Stimulated activated naive CD4-positive, alpha-beta T cell (primary cell): ENCODE measurements at places on chromosomes 4 and X.

- DNase-seq: no peak
Measured at GRCh38 chr4:73912191-73912590, 43.0 kb downstream of the CXCL1 start.

- DNase-seq: no peak
Measured at GRCh38 chrX:48702032-48702431, 5.5 kb downstream of the SUV39H1 start.

DNA sequence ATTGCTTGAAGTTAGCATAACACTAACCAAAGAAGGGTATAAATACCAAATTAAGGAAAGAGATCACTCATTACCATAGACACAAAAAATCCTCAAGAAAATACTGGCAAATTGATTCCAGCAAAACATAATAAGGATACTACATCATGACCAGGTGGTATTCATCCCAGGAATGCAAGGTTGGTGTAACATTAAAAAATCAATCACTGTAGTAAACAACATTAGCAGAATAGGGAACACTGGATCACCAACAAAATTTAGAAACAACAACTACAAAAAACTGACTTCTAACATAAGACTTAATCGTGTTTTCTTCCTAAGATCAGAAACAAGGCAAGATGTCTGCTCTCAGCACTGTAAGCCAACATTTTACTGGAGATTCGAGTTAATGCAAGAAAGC lies 14.1 kb downstream of the GAK start:
- no peak for DNase-seq

- peak; percentile 50 for DNase-seq
Measured at GRCh38 chr4:25859429-25860148, 3.2 kb downstream of the SEL1L3 start.

- no peak for DNase-seq
Measured at GRCh38 chrX:123222920-123223319, 38.8 kb downstream of the GRIA3 start.

DNA sequence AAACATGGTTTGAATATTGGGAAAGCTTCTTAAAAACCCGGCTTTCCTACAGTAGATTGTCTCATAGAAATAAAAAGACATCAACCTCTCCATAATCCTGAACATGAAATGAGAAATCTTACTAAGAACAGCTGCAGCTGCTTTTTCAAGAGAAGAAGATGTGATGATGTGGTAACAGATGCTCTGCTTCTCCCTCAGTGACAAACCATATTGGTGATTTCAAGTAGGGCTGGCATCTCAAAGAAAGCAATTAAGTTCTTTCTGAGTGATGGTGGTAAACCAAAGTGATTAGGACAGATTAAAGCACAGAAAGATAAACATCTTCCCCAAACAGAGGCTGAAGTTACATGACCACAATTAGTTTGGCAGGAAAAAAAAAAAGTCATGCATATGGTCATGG lies 1477.7 kb downstream of the RAPGEF2 start:
- no peak for DNase-seq

- no peak for DNase-seq
Measured at GRCh38 chr4:146640021-146640464, 1.4 kb downstream of the POU4F2 start.

- DNase-seq: no peak
Measured at GRCh38 chr4:6753103-6753560, 29.4 kb upstream of the KIAA0232 start.

DNA sequence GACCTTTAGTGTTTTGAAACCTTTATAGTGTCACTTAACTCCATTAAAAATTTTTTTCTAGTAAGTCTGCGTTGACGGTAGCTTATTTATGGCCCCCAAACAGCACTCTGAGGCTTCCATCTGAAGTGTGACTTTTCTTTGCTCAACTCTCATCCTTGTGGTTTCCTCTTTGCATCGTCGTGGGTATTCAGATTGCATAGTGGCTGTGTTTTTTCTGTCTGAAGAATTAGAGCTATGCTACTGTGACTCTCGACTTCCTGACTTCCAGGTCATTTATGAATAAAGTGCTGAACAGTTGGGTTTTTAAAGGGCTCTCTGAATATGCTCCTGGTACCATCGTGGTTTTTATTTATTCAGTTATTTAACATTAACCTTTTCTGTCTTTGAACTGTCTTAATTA lies 44.9 kb downstream of the JADE1 start:
- DNase-seq: no peak

- DNase-seq: no peak
Measured at GRCh38 chr4:37678624-37679023, 7.6 kb downstream of the RELL1 start.

DNA sequence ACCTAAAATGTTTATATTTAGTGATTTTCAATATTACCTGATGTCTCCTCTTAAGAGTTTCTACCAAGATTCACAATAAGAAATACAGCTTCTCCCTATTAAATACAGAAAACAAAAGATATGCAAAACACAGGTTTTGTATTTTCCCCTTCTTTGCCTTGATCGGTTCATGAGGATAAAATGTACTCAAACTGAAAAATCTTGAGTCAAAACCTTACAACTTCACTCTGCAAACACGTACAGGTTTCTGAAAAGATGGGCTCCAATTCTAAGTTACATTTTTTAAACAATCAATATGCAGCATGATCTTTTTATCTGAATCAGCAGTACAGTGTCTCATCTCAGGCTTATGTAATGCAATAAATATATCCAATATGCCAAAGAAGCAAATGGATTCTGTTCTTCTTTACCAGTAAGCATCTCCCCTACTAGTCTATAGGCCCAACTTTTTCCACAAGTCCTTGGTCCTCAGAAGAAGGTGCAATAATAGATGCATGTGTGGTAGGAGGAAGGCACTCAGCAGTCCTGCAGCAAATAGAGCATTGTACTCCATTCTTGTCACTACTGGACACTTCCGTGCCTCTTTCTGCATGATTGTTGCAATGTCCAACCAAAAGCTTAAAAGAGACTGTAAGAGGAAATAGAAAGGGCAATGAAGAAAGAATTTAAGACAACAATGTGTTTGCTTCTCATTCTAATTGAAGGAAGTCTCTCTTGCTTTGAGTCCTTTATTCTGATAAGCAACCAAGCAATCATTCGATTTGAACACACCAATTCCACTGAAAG lies 3.2 kb downstream of the MAPK10 start:
- DNase-seq: no peak

DNA sequence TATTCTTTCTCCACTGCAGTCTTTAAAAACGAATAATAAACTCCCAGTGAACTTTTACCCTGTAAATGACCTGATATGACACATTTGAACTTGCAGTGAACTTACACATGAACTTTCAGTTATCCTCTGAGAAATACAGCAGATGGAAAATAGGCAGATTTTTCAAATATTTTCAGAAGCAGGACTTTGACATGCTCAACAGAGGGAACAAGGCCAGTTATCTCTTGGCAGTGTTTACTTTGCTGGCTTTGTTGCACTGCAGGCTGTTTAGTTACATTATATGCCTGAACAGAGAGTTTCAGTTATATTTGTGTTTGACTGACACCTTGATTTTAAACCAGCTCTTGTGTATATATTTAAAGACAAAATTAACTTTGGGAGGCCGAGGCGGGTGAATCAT lies 47.6 kb upstream of the FGG start:
- no peak for DNase-seq

DNA sequence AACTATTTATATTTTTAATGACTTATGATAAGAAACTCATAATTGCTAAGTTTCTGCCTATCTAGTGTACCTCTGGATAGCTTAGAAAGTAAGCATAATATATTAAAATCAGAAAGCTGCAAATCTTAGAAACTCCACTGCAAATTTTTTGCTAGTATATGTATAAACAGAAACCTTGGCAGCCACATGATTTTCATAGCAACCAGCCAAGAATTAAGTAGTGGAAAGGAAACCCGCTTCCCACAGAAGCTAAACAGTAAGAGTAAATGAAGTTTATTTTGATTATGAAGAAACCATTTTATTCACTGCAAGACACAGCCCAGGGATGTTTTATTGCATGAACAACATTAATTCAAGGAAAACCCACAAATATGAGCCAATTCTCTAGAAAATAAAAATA lies 872.5 kb upstream of the ADGRL3 start:
- no peak for DNase-seq

DNA sequence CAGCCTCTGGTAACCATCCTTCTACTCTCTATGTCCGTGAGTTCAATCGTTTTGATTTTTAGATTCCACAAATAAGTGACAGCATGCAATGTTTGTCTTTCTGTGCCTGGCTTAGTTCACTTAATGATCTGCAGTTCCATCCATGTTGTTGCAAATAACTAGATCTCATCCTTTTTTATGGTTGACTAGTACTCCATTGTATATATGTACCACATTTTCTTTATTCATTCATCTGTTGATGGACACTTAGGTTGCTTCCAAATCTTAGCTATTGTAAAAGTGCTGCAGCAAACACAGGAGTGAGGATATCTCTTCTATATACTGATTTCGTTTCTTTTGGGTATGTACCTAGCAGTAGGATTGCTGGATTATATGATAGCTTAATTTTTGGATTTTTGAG lies 140.9 kb downstream of the MID1 start:
- DNase-seq: no peak

DNA sequence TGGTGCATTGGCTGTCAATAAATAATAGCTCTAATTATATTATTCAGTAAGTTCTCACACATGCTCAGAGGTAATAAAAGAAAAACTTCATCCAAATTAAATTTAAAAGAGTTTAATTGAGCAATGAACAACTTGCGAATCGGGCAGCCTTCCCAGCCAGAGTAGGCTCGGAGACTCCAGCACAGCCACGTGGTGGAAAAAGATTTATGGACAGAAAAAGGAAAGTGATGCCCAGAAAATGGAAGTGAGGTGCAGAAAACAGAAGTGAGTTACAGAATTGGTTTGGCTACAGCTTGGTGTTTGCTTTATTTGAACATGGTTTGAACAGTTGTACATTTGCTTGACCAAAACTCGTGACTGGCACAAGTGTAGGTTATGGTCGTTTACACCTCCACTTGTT lies 13.6 kb upstream of the BOD1L1 start:
- no peak for DNase-seq

- no peak for DNase-seq
Measured at GRCh38 chrX:39377773-39378172, 576.5 kb downstream of the MID1IP1 start.

GRCh38 chrX:19514791-19515614 lies at the start of gene MAP3K15:
Gene MAP3K15, minus strand, starts transcription at chrX:19515508. Its CDS starts 247 bp downstream, at chrX:19515261.
- DNase-seq: no peak

GRCh38 chr4:171067422-171067821 lies 745.8 kb upstream of the GALNTL6 start:
- no peak for DNase-seq

- DNase-seq: no peak
Measured at GRCh38 chrX:69062493-69062892, 102.8 kb downstream of the PJA1 start.

GRCh38 chrX:71543316-71543715 lies 10.4 kb downstream of the OGT start:
- DNase-seq: no peak

DNA sequence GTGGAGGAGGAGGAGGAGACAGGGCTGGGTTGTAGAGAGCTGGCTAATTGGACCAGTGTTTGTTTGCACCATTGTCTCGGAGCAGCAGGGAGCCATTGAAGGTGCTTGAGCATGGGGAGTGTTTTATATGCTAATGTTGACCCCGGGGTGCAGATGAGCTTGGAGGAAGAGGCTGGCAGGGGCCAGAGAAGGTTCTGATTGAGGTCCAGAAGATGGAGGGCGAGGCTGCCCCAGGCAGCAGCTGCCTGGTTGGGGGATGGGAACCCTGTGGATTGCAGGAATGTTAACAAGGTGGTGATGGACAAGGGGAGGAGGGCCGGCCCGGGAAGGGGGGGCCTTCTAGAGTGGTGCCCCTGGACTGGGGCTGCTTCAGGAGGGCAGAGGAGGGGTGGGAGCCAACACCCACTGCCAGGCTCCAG lies 18.0 kb downstream of the DOK7 start:
- no peak for DNase-seq

GRCh38 chrX:7059214-7059838 lies 88.2 kb upstream of the STS start:
- no peak for DNase-seq

GRCh38 chrX:102765809-102766208 lies 45.3 kb downstream of the GPRASP3 start:
- no peak for DNase-seq

DNA sequence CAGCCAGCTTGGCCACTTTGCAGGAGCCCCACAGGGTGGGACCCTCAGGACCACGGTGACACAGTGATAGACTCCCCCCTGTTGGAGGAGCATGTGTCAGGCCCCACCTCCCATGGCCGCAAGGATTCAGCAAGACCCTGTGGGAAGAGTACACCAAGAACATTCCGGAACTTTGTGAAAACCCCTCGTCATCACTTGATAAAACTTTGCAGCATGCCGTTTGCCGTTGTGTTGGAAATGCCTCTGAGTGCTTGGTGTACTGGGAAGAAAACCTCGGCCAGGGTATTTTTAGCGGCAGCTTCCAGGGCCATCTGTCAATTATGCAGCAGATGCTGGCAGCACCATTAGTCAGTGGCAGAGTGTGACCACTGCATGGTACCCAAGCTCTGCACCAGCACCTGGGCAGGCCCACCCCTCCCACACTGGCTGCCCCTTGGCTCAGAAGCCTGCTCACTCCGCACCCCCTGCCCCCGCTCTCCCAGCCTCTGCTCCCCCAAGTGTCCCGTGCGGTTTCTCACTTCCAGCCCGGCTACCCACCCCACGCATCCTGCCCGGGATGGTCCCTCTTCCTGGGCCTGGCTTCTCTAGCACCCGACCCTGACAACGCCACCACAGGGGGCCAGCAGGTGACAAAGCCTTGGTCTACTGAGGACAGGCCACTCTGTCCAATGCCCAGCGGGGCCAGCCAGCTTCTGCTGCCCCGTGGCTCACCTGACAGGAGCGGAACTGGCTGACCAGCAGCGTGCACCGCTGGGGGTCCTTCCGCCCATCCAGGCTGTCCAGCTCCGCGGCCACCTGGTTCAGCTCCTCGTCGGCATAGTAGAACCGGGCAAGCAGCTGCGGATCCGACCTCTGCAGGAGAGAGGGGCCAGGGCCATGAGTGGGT lies 65.0 kb downstream of the ZFYVE28 start:
- DNase-seq: no peak

DNA sequence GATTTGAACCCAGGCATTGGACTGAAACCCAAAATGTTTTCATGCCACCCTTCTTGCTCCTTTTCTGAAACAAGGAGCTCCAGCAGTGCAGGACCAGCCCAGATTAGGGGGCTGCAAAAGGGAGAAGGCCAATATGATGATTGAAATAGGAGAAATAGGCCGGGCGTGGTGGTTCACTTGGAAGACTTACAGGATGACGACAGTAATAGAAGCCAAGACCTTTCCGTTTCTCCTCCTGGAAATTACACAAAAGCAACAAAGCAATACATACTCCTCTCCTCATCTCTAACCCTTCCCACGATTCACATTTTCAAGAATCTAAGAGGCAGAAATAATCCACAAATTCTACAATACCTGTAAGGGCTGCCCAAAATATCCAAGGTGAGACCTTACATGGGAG lies 90.8 kb downstream of the ANAPC4 start:
- DNase-seq: no peak

- no peak for DNase-seq
Measured at GRCh38 chr4:129622566-129622965, 526.6 kb downstream of the C4orf33 start.
